ENCODE measurements at places on chromosomes 3 and 15.

- no peak for DNase-seq
Observed at GRCh38 chr15:78155355-78155939, 6.3 kb downstream of the IDH3A start.

DNA sequence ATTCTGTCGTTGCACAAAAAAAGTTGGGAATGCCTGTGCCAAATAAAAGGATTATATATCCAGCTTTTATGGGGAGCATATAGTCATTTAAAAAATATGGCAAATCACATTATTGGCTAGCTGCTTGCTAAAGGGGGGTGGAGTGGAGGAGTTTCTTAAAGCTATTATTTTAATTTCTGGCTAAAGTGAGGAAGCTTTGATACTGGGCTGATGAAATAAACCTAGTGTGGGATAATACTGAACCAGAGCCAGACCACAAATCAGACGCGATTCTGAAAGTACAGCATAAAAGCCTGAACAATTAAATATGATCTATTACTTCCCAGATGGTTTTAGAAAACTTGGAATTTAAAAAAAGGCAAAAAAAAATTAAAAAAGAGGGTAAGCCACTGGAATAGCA, 14.4 kb downstream of the POLR2M start:
- peak; percentile 69 for DNase-seq

DNA sequence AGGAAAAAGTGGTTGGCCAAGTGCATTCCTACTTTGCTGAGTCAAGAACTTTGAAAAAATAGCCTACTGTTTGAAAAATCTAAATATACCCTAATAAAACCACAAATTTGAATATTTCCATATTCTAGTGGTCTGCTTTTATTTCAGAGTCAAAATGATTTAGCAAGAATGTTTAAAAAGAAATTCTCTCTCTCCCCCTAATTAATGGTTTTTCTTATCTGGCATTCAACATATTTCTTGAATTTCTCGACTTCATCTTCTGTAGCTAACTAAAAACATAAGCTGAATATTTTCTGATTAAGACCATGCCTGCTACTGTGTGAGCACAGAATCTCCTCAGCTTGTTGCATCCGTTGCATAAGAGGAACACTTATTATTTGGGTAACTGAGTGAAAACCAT, 563.5 kb upstream of the TBL1XR1 start:
- peak; percentile 95 for DNase-seq

GRCh38 chr3:194961571-194961970, 275.9 kb downstream of the FAM43A start:
- DNase-seq = no peak

GRCh38 chr3:193040836-193041672, 123.4 kb upstream of the MB21D2 start:
- peak; percentile 45 for DNase-seq

GRCh38 chr3:124761250-124761796, 31.1 kb downstream of the UMPS start:
- peak; percentile 77 for DNase-seq

DNA sequence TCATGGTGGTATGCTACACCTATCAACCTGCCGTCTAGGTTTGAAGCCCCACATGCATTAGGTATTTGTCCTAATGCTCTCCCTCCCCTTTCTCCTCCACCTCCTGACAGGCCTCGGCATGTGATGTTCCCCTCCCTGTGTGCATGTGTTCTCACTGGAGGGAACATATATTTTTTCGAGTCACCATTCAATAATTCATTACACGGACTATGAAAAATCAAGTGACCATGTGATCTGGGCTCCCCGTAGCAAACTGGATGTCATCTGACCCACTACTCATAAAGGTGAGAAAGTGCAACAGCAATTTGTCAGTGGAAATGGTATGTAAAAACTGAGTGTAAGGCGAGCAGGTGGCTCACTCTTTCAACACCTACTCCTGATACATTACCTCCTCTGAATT, 224.3 kb upstream of the RASGRP1 start:
- no peak for DNase-seq

- no peak for DNase-seq
Observed at GRCh38 chr15:101273534-101273933, 3.8 kb downstream of the SELENOS start.

- DNase-seq = no peak
Observed at GRCh38 chr3:27557411-27557810, 73.2 kb upstream of the SLC4A7 start.

- no peak for DNase-seq
Observed at GRCh38 chr15:92383519-92384324, 10.0 kb upstream of the ST8SIA2 start.

DNA sequence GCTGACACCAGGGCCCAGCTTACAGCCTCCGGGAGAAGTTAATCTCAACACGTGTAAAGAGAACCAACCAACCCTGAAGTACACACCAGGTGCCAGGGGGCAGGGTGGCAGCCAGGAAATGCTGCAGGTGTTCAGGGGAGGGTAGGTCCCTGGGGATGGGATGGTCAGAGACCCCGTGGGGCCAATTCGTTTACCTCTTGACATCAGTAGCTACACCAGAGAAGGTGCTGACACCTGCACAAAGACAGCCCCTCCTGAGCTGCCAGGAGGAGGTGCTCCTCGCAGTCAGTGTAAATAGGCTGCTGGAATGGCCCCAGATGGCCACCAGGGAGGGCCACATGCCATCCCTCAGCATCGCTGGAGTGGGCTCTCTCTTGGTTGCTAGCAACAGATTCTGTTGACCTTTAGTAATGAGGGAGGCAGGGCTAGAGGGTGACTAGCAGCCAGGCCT, 52.8 kb downstream of the CORO2B start:
- DNase-seq = no peak

DNA sequence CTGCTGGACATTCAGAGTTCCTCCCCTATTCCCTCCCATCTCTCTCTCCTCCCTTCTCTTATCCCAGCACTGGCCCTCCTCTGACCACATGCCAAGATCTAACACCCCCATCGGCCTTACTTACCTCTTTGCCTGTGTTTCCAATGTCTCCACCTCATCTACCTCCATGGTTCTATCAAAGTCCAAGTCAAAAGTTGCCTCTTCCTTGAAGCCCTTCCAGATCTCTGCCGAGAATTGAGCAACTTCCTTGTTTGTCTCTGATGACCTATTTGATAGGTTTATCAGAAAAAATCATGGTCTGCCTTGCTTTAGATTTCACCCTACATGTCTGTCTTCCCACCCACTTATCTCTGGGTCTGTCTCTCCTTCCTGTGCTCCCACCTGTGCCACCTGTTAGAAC, 69.7 kb upstream of the ITGA11 start:
- DNase-seq = no peak

GRCh38 chr3:108509871-108510270, 525 bp downstream of the MYH15 start:
- no peak for DNase-seq
